Fibroblast of pulmonary artery (primary cell): ENCODE measurements at places on chromosomes 13 and 19.

GRCh38 chr19:37933937-37934358 is 26.9 kb downstream of the SIPA1L3 start:
- peak; percentile 67 for DNase-seq

DNA sequence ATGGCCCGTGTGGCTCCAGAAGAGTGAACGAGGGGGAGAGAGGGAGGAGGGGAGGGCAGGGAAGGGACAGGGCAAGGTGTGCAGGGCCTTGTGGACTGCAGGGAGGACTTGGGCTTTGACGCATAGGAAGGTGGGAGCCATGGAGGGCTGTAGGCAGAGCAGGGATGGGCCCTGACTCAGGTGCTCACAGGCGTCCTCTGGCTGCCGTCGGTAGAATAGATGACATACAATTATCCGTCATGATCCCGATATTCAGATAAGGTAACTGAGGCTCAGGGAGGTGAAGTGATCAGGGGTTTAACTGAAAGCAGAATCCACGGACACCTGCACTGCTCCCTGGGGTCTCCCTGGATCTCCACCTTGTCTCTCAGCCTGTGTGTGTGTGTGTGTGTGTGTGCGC is 3.4 kb downstream of the C3 start:
- no peak for DNase-seq

DNA sequence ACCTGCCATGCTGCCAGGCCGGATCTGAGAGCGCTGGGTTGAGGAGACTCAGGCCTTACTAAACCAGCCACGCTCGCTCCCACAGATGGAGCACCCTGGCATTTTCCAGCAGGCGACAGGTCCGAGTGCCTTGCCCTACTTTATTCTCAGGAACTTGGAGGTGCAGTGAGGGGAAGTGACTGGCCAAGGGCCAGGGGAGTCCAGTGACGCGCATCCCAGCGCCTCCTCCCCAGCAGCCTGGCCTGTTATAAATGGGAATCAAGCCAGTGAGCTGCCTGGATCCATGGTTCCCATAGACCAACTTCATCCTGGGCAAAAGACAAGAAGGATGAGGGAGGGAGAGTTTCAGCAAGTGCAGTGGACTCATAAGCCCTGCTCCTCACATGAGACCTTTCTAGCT is 35.5 kb downstream of the TMED1 start:
- peak; percentile 58 for DNase-seq

- DNase-seq: no peak
Observed at GRCh38 chr13:26025196-26025595, 26.6 kb downstream of the SHISA2 start.

- no peak for DNase-seq
Observed at GRCh38 chr13:40596484-40596883, 70.0 kb downstream of the FOXO1 start.

- no peak for DNase-seq
Observed at GRCh38 chr13:62556978-62557377, 1141.3 kb upstream of the PCDH20 start.

DNA sequence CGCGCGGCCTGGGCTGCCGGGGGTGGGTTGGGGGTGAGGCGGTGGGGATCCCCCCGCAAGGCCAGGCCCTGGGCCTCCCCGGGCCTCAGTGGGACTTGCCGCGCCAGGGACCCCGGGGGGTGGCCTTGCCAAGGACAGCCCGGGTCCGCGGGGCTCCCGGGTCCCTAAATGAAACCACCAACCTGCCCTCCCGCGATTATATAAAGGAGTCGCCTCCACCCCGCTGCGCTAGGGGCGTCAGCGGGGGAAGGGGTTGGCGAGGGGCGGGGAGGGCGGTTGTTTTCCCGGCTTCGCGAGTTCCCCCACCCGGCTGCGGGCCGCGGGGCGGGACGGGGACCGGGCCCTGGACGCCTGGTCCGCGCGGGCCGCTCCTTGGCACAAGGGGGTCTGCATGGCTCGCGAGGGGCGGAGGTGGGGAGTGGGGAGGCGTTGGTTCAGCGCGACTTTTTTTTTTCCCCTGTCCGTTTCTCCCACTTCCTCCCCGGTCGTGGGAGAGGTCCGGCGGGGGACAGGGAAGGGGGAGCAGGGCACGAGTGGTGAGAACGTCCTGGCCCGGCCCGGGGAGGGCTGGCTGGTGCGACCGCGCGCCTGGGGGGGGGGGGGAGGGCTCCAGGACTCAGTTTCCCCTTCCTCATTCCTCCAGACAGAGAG is 822 bp upstream of the ZBTB7A start:
- no peak for DNase-seq

DNA sequence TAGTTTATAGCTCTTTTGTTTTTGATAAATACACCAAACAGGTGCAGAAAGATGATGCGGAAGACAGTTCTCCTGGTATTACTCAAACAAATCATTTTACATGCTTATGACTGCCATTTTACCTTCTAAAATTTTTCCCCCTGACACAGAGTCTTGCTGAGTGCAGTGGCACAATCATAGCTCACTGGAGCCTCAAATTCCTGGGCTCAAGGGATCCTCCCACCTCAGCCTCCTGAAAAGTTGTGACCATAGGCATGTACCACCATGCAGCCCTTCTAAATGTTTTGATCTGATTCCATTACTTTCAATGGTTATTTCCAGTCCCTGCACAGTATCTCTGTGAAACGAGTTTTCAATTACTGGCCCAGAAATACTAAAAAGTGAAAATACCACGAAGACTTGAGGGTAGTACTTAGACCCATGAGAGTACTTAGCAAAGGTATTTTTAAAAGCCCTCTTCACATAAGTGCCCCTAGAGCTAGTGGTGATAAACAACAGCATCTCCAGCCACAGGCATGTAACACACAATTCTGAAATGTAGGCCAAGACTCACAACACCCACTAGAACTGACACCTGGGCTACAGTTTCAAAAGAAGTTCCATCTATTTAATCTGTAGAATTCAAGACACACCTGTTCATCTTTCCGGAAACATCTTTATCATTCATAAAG is 11.3 kb downstream of the HSPH1 start:
- DNase-seq: no peak

DNA sequence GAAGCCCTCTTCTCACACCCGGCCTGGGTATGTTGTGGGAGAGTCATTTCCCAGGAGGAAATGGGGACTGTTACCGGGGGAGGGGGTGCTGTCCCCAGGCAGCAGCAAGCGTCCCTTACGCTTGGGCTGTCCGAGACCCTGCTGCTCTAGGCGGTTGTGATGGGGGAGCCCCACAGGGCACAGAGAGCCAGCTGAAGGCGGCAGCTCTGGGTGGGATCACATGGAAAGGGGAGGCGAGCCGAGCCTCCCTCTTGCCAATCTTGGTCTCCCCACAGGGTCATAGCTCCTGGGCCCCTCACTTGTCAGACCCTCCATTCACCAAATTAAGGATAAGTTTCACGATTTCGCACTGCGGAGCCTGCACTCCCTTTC is 22.0 kb downstream of the EPN1 start:
- no peak for DNase-seq

DNA sequence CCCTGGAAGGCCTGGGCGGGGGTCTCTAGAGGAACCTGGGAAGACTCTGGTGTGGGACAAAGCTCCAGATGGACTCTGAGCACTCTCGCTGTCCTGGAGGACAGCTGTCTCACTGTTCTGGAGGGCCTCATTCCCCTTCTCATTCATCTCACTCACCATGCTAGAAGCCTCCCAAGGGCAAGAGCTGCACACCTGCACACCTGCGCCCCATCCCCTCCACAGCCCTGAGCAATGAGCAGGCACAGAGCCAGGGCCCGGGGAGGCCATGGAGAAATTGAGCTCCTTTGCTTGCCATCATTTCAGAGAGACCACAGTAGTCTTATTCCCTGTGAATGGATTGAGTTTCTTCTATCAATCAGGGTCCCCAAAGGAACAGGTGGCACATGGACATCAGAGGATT is 1168.5 kb downstream of the UQCRFS1 start:
- no peak for DNase-seq

- DNase-seq: no peak
Observed at GRCh38 chr13:94173312-94173854, 306.1 kb downstream of the DCT start.
